Cortex of kidney (tissue), 1 donor: ENCODE measurements at places on chromosomes 4 and X.

- no peak for DNase-seq
Measured at GRCh38 chr4:104418286-104418685, 76.4 kb downstream of the CXXC4 start.

DNA sequence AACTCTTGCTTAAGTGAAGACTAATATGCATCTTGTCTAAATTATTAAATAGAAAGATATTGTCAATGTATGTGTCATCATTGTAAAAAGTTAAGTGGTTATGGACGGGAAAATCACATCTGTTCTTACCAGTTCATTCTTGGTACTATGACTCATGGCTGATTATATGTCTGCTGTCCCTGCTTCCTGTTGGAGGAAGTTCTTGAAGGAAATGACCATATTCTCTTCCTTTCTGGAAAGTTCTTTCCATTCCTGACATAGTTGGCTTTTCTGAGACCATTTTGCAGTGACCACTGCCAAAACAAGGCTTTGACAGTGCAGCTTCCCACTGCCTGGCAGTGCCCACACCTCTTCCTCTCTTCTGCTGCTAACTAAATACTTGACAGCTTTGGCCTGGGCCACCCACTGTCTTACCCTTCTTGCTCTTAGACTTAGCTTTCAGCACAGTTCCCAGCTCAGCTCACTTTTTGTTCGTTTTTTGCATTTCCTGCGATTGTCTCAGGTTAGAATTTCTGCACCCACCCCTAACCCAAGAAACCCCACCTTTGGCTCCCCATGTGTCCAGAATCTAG, 13.2 kb upstream of the CLDN24 start:
- DNase-seq: no peak

DNA sequence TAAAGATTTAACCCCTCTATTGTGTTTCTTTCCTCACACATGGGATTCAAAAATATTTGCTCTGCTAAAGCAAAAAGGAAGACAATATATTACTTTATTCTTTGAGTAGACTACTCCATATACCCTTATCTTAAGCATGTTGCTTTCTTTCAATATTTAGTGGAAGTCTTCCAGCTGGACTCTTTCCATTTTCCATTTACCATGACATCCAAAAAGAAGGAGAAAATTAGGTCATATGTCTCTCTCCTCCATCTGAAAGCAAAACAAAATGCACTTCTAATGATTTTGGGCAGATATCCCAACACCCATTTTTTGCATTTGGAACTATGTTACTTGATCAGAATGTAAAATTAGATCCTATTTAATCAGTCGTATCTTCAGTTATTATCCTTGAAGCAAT, 1336.5 kb downstream of the PCDH19 start:
- no peak for DNase-seq

DNA sequence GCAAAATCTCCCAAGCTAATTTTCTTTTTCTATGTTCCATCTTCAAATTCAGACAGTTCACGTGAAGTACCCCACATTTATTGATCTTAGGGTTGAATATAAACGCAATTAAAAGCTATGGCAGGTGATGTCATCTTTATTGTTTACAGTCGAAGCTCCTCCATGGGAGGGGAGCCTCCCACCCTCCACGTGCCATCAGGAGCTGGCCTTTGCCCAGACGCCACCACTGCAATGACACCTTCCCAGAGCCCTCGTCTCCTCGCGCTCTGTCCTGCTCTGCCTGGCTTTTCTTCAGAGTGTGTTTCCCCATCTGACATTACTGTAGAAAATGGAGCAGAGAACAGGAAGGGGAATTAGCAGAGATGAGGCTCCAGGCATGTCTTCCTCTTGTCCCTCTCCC, 18.8 kb upstream of the CYP4V2 start:
- no peak for DNase-seq

DNA sequence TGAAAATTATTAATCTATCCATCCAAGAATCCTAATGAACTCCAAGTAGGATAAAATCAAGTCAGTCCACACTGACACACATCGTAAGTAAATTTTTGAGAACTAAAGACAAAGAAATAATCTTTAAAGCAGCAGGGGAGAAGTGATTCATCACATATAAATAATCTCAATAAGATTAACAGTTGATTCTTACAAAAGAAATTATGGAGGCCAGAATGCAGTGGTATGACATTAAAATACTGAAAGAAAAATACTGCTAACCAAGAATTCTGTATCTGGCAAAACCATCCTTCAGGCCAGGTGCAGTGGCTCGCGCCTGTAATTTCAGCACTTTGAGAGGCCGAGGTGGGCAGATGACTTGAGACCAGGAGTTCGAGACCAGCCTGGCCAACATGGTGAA, 96.1 kb upstream of the SH3RF1 start:
- no peak for DNase-seq

DNA sequence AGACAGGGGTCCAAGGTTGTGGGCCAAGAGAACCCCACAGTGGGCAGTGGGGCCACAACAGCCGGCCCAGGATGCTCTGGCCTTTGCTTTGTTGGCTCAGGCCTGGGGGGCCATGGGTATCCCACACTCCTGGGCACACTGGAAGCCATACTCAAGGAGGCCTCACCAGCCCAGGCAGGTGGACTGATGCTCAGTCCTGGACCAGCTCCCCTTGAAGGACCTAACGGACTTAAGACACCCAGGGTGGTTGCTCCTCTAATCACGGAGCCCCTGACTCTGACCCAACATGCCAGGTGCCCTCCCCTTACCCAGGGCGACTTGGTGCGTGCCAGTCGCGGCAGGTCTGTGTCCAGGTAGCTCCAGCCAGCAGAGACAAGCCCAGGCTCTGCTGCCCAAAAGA, 50.8 kb downstream of the ZFYVE28 start:
- DNase-seq: no peak

DNA sequence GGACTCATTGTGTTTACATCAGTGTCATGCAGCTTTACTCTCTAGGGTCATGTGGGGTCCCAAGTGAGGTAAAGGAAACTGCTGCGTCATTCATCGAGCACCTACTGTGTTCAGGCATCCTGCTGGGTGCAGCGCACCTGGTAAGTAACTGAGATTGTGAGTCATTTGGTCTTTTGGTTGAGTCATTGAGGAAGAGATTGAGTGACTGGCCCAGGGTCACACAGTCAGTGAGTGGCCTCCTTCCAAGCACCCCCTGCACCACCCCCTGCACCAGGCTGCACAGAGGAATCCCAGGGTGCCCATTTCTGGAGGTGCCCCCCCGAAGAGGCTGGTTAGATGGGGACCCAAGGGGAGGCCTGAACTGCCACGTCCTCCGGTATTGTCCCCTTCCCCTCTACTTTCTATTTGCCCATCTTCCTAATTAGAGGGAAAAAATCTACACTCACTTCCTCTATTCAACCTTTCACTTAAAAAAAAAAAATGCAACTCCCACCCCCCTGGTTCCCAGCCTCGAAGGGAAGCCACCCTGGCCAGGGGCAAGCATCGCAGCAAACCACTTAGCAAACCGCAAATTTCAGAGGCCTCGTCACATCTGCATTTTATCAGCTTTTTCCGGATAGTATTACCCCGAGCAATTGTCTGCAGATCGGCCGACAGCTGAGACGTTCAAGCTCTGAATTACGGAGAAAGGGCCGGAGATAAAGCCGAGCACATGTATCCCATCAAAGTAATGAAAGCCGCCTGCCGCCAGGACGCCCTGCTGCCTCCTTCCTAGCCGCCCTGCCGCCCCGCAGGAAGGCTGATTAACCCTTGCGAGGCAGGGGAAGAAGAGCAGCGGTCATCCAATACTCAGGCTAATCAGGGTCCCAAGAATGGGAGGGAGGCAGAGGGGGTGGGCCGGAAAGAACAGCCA, 96.3 kb upstream of the MSX1 start:
- DNase-seq: no peak

GRCh38 chr4:128371001-128371777, 83.6 kb upstream of the PGRMC2 start:
- no peak for DNase-seq

DNA sequence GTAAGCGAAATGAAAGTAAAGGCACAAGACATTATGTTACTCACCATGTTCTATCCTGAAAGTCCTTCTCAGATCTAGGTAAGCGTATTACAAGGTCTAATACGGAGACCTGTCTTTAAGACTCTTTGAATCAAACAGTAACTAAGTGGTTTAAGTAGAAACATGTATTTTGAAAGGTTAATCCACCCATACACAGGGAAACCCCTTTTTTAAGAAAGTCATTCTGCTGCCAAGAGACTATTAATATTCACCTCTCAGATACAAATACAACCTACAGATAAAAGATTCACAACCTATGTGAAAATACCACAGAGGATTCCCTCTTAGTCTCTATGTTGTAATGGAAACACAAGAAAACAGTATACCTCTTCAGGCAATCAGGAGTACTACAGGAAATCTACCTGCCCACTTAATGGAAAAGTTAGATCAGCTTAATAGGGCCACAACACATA, 63.2 kb upstream of the TNIP3 start:
- DNase-seq: no peak
